ENCODE measurements at places on chromosomes 5 and 9. TPM values are rescaled to one million over a fixed set of nuclear protein-coding genes. Genes with fewer than 3 reads are reported as not detected.

GRCh38 chr9:133869674-133870405 is 122.3 kb downstream of the VAV2 start:
- DNase-seq: no peak

The FSD1L gene
- 8.2 TPM for total RNA-seq

- peak; percentile 46 for DNase-seq
Measured at GRCh38 chr5:181181650-181182565, 23.1 kb downstream of the TRIM7 start.

DNA sequence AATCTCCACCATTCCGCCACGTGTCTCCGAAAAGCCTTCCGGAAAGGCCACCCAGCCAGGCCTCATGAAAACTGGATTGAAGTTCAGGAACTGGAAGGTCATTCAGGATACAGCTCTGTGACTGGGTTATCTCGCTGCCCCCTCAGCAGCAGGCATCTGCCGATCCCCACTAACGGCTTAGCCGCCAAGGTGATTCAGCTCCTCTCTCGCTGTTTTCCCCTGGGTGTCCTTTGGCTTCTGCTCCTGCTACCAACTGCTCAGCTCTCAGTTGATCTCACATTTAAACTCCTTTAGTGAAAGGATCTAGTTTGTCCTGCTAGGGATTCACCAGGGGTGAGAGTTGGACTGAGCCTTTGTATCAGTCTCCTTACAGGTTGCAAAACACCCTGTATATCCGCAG is 2.2 kb upstream of the GDNF start:
- DNase-seq: no peak

GRCh38 chr9:93260263-93261066 is 76.5 kb downstream of the WNK2 start:
- DNase-seq: no peak

DNA sequence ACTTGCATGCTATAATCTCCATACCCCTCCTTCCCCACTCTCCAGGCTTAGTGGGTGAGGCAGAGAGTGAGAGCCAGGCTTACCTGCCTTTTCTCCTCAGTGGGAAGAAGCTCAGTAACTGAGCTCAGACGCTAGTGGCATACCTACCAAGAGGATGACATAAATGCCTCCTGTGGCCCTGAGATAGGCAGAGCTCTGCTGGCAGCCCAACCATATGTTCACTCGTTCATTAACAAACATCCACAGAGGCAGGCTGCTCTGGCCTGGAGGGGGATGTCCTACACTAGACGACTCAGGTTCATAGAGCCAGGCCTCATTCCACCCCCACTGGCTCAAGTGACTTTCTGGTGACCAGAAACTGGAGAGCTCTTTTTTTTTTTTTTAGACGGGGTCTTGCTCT is 81.3 kb downstream of the THBS4 start:
- no peak for DNase-seq

- DNase-seq: no peak
Measured at GRCh38 chr5:78716206-78716605, 67.6 kb upstream of the LHFPL2 start.

The GFPT2 gene
- 72.1 TPM for total RNA-seq

The GPX8 gene
- total RNA-seq: 10.6 TPM

The DMGDH gene
- 5.7 TPM for total RNA-seq

- DNase-seq: no peak
Measured at GRCh38 chr5:119913425-119913824, 284.1 kb downstream of the FAM170A start.

GRCh38 chr5:119301210-119301609 is 54.6 kb upstream of the TNFAIP8 start:
- DNase-seq: no peak

Measured in uterus (tissue), 4 donors.